Stimulated activated CD8-positive, alpha-beta memory T cell treated with anti-CD3 and anti-CD28 coated beads, Interleukin-4, amount 100 ng/mL, for 1 hour (primary cell): ENCODE measurements at places on chromosomes 6 and 20.

GRCh38 chr6:139124887-139125672, 9.8 kb upstream of the HECA start:
- DNase-seq, result peak; percentile 37

DNA sequence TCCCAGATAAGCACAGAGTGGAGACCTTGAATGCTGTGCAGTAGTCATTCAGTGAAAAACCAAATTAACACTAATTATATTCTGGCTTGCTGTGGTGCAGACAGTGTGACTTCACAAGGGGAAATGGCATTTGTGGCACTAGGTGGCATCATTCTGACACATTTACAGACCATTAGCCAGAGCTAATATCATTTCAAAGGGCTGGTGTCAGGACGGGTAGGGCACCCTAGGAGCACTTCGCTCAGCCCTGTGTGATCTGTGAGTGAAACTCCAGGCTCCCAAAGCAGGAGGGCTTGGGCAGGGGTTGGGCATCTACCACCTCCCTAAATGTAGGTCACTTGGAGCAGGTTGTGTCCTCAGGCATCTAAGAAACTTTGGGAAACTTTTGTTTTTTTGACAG, 555.8 kb downstream of the PKHD1 start:
- no peak for DNase-seq

- DNase-seq, result no peak
Measured at GRCh38 chr20:35849706-35850105, 77.9 kb downstream of the PHF20 start.

DNA sequence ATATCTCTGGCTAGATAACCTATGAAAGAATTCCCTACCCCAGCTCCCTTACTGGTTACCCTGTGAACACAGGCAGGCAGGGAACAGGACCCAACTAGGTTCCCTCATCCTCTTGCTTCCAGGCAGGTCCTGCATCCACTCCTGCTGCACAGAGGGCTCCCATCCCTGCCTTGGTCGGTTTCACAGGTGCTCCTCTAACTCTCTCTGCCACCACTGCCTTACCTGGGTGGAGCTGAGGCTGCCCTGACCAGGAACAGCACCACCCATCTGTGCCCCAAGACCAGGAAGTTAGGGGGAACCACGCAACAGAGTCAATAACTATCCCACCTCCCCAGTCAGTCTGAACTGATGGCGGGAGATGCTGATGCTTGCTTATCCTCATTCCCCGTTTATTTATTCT, 37.0 kb upstream of the HLA-A start:
- no peak for DNase-seq

GRCh38 chr20:37468886-37469285, 52.2 kb upstream of the NNAT start:
- DNase-seq, result no peak

GRCh38 chr6:15504040-15504495, 158.8 kb downstream of the DTNBP1 start:
- DNase-seq, result no peak

- no peak for DNase-seq
Measured at GRCh38 chr6:34585512-34586061, 29.5 kb upstream of the SPDEF start.

DNA sequence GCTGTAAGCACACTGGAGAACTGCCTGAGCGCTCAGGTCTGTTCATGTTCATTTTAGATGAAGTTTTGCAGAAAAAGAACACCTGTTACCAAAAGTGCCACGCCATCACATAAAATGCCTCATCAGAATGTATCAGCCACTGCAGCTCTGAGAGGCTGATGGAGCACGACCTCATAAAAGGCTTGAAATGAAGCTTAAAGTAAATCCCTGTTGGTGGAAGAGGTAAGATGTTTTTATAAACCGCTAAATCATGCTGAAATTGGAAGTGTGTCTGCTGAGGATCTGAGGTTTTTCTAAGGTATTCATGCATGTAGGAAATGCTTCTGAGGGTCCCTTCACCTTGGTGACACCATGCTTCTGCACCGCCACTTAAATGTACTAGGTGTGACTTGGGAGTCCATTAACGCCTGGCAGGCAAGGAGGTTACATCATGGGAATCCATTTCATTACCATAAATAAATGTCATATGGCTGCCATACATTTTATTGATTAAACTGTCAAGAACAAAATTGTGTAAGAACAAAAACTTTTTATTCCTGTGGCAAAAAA, 363.1 kb upstream of the AGPAT4 start:
- no peak for DNase-seq

- no peak for DNase-seq
Measured at GRCh38 chr6:17250237-17250636, 30.9 kb upstream of the RBM24 start.

GRCh38 chr6:43016943-43017334, 2.9 kb downstream of the KLHDC3 start:
- DNase-seq, result no peak

- DNase-seq, result no peak
Measured at GRCh38 chr20:64080013-64080812, at the start of gene OPRL1. TSS of gene OPRL1 (plus strand) at chr20:64080082. CDS start at chr20:64092721, 12,639 bp downstream.

DNA sequence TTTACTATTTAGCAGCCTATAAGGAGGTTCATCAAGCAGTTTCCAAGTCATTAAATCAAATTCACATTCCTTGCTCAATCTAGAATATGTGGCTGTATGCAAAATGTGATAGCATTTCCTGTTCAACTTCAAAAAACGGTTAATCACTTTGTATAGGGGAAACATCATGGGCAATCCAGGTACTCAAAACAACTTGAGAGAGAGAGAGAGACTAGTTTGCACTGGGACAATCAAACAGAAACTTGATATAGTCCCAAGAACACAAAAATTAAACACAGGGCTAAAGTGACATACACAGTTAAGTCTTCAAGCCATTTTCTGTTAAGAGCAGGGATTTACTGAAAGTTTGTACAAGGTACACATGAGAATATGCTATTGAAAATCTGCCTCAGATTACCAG, 7.4 kb downstream of the CPNE1 start:
- no peak for DNase-seq

- DNase-seq, result no peak
Measured at GRCh38 chr6:90583179-90583835, 3.6 kb downstream of the MAP3K7 start.

DNA sequence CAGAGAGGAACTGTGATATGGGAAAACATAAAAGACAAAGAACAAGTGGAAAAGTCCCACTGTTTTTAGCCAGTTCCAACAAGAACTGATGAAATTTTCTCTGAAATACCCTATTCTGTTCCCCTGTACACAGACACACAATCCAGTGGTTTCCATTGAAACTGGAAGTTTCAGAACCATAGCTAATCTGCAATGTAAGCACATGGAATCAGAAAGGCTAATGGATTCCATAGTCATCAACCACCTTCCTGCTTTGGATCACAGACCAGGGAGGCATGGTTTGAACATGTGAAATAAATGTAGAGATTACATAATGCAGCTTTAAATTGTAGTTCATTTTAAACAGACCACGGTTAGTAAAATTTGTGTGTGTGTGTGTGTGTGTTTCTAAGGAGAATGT, 242.1 kb downstream of the GJA1 start:
- no peak for DNase-seq
